GDM1 (cell line): ENCODE measurements at places on chromosomes 12 and 14.
A peak's percentile ranks its signal among the peaks of the same experiment; 100 is the strongest.

GRCh38 chr12:4908684-4909409, 858 bp upstream of the KCNA1 start:
- DNase-seq, result no peak

DNA sequence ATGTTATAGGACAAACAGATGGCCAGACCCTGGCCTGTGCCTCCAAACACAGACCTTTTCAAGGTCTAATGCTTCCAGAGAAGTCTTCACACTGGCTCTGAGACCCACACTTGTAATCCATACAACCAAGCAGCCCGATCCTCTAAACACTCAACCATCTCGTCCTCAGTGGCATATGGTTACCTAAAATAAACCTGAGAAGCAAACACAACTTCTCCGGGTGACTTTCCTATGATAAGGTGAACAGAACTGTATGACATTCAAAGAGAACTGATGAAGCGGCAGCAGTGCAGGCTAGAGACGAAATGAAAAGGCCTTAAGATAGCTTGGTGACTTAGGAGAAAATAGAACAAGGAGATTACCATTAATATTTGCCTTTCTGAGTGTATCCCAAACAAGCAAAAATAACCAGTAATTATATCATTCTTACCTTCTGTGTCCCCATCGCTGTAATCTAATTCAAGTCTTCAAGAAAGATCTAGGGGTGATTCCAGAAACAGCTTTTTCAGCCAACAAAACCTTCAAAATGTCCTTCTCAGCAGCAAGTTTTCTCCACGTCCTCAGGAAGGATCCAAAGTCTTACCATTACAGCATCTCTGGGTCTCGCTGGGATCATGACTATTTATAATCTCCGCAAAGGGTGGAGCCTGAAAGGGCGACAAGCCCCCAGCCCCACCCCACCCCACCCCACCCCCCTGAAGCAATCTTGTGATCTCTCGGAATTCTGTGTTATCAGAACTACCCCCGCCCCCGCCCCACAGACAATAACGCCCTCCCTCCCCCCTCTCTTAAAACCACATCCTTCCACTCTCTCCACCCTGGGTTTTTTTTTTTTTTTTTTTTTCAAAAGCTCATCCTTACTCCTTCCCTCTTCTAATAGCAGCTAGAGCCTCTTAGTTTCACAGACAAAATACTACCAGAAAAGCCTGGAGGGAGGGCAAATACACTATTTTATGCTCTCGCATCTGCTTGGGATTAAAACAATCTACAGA, at the start of gene SLC2A3:
Gene SLC2A3, minus strand, starts transcription at position 598 of the 992 bp plus-strand sequence. Its CDS starts 153 bp downstream, at position 445.
- DNase-seq, result peak; percentile 75

DNA sequence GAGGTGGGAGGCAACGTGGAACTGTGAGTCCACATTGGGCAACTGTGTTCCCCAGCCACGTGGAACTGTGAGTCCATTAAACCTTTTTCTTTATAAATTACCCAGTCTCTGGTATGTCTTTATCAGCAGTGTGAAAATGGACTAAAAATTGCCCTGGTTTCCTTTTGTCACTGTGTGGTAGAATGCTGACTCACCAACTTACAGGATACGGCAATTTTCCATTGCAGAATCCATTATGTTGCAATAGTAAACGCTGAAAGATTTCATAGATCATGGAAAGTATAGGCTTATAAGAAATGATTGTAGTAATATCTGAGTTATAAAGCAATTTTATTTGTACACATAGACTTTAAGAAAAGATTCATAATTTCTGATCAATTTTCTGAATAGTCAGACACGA, 93.0 kb downstream of the GTF2A1 start:
- no peak for DNase-seq

- DNase-seq, result no peak
Measured at GRCh38 chr12:98182821-98183220, 332.6 kb upstream of the TMPO start.

DNA sequence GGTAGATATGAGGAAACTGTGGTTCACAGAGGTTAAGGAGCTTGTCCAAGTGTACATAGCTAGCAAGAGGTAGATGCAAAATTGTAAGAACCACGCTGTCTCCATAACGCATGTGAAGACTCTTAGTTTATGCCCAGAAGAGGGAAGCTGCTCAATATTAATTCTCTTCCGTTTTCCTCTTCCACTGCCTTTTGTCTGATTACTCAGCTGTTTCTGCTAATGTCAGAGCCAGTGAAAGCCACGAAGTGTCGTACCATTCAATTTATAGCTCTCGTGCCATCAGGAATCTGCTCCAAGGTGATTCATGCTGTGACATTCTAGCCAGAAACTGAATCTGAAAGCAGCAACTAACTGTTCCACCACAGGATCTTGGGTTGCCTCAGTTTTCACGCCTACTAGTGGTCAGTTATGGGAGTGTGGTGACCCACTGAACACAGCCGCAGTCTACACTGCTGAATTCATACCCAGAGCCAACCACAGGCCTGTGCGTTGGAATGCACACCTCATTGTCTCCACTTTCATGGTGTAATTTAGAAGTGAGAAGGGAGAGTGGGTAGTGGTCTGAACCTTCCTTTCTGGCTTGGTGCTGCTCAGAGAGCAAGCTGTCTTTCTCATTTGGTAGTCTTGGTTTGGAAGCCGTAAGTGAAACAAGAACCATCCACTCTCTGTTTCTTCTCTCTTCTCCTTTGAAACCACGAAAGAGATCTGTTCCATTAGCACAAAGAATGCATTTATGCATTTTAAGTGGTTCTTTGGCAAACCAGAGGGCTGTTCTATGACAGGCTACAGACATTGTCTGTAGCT, 74.2 kb upstream of the NAP1L1 start:
- DNase-seq, result peak; percentile 20

DNA sequence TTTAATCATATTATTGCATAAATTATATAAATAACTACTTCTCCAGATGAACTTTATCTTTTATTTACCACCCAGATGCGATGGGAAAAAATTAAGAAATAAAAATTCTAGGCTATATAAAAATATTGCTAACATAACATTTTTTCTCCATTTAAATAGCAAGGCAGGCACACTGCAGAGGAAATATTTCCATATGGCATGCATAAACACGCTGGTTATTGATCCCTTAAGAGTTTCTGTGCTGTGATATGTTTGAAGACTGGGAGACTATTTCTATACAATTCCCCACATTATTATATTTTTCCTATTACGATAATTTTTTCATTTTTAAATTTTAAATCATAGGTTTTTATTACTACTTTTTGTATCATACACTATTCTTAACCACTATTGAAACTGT, 131.5 kb downstream of the C12orf50 start:
- DNase-seq, result no peak

- DNase-seq, result no peak
Measured at GRCh38 chr12:13530966-13531365, 334.4 kb downstream of the EMP1 start.

GRCh38 chr12:75657831-75658230, 146.4 kb upstream of the KRR1 start:
- DNase-seq, result no peak

DNA sequence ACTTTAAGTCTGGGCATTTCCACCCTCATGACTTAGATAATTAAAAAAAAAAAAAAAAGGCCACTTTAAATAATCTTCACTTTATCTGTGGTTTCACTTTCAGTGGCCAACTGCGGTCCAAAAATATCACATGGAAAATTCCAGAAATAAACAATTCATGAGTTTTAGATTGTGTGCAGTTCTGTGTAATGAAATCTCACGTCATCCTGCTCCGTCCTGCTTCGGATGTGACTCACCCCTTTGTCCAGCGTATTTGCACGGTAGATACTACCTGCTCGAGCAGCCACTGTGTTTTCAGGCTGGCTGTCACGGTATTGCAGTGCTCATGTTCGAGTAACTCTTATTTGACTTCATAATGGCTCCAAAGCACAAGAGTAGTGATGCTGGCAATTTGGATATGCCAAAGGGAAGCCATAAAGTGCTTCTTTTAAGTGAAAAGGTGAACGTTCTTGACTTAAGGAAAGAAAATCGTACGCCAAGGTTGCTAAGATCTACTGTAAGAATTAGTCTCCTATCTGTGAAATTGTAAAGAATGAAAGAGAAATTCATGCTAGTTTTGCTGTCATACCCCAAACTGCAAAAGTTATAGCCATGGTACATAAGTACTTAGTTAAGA, 2.4 kb downstream of the E2F7 start:
- DNase-seq, result no peak

DNA sequence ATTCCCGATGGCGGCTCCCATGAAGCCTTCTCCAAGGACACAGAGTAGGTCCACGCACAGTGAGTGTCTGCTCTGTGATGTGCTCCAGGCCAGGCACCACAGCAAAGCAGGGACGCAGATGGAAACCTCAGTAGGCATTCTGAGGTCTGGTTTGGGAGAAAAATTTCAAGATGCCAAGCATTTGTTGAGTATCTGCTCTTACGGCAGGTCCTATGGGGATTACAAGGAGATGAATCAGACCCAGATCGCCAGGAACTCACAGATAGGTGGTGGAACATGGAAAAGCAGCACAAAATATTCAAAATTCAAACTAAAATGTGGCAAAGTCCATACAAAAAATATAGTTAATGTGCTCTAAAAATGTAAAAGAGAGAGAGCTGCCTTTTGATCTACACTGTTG, 684.9 kb upstream of the TMEM132C start:
- no peak for DNase-seq

DNA sequence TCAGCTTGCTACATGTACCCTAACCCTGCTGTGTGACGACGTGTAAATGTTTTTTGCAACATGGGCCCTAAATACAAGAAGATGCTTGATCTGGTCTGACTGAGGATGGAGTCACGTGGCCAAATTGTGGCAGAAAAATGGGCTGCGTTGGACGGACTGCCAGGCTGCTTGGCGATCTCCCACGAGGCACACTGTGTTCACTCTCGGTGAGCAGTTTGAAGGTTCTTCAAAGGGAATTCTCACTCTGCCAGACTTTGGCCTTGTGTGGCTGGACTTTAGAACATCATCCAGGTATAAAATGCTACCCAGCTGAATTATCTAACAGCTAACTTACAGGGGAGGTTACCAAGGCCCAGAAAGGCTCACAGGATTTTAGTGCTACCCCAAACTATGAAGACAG, 85.1 kb downstream of the KDM2B start:
- DNase-seq, result no peak

DNA sequence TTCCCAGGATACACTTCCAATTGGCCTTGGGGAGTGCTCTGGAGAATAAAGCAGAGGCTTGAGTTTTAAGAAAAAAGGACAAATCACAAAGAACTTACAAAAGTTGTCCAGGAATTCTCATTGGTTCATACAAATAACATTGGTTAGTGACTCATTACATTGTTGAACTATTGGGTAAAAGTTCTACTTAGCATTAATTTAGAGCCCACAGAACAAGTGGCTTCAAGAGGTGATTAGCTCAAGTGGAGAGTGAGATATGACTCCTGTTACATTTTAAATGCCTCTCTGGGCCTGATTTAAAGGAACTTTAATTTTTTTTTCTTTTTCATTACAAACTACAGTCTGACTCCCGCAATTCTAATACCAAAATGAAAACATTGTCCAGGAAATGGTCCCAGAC, 72.9 kb downstream of the ASCL4 start:
- DNase-seq, result no peak

DNA sequence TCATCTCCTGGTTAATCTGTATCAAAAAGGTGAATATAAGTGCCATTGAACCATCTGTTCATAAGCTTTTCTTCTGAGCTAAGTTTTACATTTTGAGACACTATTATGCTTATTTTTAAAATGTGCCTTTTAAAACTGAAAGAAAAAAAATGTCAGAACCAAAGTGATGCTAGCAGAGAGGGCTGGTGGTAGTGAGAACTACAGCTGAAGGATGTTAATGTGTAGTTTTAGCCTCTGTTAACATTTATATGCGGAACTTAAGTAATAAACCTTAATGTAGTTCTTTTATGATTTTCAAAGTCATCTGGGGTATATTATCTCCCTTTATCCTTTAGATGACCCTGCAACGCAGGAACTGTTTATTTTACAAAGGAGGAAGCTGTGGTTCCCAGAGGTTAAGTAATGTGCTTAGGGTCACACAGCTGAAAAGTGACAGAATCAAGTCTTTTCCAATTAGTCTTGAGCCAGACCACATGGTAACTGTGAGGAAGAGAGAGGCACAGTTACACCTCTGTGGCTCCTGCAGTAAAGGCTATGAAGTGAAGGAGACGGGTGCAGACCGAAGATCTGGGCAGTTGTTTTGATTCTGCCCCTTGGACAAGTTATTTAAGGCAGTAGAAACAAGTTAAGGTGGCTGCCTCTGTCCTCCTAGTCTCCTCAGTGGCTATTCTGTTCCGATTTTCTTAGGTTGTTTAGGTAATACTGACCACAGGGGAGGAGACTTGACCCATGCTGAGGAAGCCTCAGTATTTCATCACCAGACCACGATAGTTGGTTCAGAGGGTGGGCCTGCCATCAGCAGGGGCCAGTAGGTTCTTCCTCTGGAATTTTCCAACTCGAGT, 23.9 kb downstream of the GNG2 start:
- peak; percentile 34 for DNase-seq

- no peak for DNase-seq
Measured at GRCh38 chr14:74468513-74468912, 24.6 kb downstream of the NPC2 start.

DNA sequence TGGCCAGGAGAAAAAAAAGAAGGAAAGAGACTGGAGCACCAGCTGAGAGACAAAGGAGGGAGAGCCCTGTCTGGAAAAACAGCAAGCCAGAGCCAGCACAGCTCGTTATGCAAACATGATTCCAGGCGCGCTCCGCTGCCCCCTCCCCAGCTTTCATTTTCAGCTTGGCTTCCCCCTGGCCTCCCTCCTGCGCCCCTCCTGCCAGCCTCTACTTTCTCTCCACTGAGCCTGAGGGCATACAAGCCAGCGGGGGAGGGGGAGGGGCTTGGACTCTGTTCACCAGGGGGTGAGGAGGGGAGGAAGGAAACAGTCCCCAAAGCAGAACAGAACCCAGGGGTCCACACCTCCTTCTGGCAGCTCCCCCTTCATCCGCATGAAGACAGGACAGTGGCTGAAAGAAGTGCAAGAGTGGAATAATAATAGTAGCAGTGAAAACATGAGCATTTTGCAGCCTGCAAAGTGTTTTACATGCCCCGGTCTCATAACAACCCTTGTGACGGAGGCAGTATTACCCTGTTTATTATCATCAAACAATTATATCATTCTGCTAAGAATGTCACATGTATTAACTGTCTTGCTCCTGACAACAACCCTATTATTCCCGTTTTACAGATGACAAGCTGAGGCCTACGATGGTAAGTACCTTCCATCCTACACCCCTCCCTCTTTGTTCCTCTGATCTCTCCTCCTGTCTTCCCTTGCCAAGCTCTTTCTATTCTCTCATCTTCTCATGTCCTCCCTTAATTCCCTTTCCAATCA, 24.2 kb downstream of the SMUG1 start:
- DNase-seq, result no peak

GRCh38 chr12:99042226-99042625, 397.1 kb downstream of the APAF1 start:
- no peak for DNase-seq

DNA sequence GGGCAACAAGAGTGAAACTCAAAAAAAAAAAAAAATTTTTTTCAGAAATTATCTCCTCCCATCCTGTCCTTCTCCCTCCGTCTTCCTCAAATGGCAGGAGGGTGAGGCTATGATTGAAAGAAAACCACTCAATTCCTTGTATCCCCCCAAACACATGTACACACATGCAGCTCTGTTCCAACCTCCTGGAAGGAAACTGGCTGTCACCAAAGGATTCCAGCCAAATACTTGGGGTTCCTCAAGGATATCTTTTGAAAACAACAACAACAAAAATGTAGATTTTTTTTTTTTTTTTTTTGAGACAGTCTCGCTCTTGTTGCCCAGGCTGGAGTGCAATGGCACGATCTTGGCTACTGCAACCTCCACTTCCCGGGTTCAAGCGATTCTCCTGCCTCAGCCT, 46.8 kb upstream of the VASH1 start:
- no peak for DNase-seq
